ENCODE measurements at places on chromosomes 1 and 21.

DNA sequence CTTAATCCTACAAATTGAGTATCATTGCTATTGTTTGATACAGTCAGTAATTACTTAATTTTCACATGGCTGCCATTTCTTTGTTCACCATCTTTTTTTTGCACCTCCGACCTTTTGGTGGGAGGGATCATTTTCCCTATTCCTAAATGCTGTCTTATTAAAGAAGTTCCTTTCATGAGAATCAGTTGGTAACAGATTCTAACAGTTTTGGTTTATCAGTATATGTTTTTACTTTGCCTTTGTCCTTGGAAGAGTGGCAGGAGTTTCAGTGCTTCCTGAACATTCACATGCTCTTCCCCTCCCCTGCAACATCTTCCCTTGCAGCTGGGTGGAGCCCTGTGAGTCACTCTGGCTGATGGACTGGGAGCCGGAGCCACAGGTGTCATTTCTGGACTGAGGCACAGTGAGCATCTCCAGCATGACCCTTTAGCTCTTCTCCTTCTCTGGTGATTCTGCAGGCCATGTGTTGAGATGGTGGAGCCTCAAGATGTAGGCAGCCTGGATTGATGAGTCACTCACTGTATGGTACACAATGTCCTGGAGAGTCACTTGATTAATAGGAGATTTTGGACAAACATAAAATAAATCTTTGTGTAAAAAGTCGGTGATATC lies 217.7 kb downstream of the URB2 start:
- DNase-seq: no peak

DNA sequence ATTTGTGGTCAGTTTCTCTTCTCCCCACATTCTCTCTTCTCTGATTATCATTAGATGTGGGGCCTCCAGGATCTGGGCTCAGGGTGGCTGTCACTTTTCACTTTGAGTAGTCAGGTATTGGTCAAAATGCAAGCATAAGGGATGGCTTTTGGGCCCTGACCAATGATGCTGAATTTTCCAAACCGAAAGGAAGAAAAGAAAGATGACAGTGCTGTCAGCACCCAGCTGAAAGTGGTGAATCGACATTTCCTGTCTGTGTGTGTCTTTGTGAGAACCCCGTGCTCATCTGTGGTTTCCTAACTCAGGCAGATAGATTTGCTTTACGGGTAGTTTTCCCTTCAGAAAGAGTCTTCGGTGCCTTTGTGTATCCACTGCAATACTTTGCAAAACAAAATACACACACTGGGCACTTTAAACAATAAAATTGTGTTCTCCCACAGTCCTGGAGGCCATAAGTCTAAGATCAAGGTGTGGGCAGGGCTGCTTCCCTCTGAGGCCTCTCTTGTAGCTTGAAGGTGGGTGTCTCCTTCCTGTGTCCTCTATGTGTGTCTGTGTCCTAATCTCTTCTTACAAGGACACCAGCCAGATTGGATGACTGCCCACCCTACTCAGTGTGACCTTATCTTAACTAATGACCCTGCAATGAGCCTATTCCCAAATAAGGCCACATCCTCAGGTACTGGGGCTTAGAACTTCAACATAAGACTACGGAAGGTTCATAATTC lies 274.8 kb upstream of the AJAP1 start:
- no peak for DNase-seq

- DNase-seq: no peak
Measured at GRCh38 chr1:209643285-209644020, 8.8 kb downstream of the LAMB3 start.

DNA sequence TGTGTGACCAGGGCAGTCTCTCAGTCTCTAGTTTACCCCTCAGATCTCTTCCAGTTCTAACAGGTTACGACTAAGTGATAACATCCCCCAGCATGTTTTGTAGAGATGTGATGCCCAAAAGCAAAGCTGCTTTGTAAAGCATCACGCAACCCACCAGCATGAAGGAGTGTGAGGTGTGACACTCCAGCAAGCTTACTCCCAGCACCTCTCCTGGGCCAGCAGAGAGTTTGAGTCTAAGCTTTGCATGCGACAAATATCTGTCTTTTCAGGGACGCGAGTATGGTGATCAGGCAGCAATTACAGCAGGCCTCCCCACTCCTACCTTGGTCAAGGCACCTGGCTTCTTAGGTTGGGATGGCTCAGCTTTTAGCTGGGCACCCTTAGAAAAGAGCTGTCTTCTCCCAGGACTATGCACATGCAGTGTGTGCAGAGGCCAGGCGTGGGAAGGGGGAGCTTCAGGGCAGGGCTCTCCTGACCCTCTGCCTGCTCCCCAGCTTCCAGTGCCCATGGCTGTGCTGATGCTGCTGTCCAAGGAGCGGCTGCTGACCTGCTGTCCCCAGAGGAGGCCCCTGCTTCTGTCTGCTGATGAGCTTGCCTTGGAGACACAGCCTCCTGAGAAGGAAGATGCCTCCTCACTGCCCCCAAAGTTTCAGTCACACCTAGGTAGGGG lies 48.2 kb downstream of the ELK4 start:
- DNase-seq: no peak

DNA sequence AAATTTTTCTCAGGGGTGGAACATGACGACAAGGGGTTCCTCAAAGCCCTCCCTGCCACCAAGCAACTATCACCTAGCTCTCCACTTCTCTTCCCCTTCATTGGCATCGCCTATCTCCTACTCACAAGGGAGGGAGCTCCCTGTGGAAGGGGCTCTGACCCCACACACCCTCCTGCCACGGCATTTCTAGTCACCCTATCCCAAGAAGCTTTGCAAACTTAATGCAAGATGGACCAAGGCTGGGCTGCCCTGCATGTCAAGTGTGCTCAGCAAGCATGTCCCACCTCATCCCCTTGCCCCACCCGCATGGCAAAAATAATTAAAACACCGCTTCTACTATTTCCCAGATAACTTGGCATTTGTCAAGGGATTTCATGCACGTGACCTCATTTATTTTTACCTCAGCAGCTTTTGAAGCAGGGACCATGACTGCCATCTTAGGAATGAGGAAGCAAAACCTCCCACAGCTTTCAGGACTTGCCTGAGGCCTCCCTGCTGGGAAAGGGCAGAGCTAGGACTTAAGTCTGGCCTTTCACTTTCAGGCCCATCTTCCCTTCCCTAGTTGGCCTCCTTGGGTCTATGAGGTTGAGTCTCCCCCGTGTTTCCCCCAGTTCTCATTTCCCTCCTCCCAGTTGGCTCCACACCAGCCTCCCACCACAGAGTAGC lies 161.3 kb downstream of the TSEN15 start:
- DNase-seq: no peak

DNA sequence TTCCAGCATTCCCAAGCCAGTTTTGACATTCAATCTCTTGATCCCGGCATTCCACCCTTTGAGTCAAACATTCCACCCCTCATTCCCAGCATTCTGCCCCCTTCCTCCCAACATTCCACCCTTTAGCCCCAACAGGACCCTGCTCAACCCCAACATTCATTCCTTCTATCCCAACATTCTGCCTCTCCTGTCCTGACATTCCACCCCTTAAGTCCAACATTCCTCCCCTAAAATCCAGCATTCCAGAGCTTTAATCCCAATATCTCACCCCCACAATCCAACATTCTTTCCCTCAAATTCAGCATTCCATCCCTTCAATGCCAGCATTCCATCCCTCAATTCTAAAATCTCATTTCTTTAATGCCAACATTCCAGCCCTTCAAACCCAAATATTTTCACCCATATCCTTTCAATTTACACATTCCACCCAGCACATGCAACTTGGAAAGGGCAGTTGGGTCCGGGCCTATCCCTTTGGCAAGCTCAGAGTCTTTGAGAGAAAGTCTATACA lies 22.9 kb downstream of the DDX20 start:
- DNase-seq: no peak

DNA sequence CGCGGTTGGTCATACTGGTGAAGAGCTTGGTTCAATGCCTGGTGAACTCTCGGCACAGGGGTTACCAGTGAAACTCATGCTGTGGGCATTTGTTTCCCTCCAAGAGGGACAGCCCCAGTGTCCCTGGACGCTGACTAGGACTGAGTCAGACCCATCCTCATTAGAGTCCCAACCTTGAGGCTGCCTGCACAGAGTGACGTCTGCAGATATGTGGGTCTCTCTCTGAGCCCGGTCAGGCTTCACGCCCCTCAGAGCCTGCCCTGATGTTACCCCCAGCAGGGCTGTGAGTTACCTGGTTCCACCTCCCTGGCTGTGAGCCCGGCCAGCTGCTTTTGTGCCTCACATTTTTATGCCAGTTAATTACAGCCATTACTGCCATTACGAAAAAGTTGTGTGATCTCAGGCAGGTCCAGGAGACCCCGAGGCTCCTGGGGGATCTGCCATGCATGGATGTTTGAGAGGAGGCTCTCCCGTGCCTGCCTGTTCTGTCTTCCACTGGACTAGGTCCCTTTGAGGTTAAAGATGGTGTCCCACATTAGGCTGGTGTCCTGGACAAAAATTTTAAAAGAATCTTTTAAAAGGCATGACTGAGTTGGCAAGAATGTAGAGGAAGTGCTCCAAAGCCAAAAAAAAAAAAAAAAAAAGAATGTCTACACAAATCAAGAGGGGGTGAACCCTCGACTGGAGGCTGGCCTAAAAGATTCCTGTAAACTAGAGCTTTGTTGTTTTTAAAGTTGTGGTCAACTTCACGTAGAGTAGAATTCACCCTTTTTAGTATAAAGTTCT lies 36.6 kb upstream of the PADI1 start:
- DNase-seq: no peak

DNA sequence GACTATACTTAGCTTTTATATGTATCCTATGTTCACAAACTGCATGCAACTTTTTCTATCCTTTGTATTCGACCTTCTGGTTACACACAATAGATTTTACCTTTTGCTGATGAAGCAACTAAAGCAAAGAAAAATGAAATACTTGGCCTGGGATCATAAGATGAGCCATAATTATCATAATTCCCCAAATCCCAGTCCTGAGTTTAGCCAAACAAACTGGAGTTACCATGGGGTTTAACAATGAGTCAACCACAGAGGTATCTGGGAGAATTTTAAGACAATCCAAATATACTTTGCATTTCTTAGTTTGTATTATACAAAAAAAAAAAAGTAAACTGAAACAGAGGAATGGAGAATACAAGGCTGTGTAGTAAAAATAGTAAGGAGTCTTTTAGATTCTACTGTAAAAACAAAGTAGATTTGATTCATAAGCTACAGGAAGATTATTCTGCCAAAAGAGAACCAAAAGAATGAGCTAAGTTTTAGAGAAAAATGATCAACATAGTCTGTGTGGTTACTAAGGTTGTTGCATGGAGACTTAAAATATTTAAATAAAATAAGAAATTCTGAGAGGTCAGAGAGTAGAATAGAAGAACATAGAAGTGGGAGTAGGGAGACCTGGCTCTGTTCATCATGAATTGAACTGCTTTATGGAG lies 60.4 kb upstream of the GORAB start:
- DNase-seq: no peak

DNA sequence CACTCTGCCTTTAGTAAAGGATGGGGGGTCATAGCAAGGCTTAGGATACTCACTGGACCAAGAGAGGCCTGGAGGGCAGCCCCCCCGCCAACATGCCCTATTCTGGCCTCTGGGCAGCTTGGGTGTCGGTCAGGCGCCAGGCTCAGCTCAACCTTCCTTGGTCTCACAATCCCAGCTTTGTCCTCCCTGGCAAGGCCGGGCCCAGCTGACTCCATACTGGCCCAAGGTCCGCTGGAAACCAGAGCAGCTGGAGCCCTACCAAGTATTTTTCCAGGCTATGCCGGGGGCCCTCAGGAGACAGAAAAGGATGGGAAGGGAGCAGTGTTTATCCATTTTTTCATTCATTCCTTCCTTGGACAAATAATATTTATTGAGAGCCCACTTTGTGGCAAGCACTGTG lies 6.2 kb downstream of the FBXO2 start:
- DNase-seq: no peak

GRCh38 chr1:200409203-200409760 lies 554 bp downstream of the ZNF281 start:
- peak; percentile 31 for DNase-seq

GRCh38 chr1:13825033-13825432 lies 125.0 kb downstream of the PRDM2 start:
- DNase-seq: no peak

DNA sequence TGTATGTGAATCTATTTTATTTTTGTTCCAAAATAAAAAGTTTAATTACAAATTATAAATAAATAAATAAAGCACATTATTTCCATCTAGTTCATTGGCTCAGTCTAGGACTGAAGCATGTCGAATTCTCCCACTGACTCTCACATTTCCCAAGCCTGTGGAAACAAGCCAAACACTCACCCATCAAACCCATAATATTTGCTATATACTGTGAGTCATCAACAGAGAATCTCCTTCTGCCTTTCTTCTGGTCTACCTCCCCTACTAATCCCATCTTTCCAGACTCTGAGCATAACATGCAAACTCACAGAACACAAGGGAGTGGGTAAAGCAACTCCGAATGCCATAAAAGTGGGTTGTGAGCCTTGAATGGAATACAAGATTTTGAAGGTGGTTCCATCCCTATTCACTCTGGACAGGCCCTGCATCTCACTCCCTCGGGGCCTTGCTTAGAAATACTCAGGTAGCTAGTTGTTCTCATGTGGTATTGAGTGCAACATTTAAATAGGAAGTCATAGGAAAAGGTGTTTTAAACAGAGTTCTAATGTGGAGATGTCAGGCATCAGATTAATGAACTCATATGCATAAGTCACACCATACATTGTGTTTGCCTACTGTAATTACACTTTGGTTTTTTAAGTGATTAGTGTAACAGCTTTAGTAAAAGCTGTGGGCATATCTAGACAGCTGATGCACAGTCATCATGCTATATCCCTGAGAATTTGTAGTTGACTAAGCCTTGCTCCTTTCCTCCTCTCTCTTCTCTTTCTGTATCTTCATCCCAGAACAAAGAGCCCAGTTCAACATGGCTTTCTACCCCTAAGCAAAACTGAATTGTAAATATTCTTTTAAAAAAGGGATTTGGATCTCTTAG lies 47.0 kb downstream of the F5 start:
- no peak for DNase-seq

- DNase-seq: no peak
Measured at GRCh38 chr1:173499729-173500128, 22.6 kb downstream of the PRDX6 start.

GRCh38 chr1:42981871-42982270 lies 23.2 kb upstream of the SLC2A1 start:
- DNase-seq: no peak

DNA sequence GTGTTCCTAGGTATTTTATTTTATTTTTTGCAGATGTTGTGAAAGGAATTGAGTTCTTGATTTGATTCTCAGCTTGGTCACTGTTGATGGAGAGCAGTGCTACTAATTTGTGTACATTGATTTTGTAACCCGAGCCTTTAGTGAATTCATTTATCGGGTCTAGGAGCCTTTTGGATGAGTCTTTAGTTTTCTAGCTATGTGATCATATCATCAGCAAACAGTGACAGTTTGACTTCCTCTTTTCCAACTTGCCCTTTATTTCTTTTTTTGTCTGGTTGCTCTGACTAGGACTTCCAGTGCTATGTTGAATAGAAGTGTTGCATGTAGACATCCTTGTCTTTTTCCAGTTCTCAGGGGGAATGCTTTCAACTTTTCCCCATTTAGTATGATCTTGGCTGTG lies 138.9 kb downstream of the LHX8 start:
- no peak for DNase-seq

All from omental fat pad (tissue), 4 donors.